Effector memory CD8-positive, alpha-beta T cell (primary cell): ENCODE measurements at places on chromosomes 6 and 20.

DNA sequence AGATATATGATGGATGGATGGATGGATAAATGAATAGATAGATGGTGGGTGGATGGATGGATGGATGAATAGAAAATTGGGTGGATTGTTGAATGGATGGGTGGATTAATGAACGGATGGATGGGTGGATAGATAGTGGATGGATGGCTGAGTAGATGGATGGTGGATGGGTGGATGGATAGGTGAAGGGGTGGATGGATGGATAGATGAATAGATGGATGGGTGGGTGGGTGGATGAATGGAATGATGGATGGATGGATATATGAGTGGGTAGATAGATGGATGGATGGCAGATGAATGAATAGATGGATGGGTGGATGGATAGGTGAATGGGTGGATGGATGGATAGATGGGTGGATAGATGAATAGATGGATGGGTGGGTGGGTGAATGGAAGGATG lies 80.7 kb upstream of the NEDD9 start:
- no peak for DNase-seq

DNA sequence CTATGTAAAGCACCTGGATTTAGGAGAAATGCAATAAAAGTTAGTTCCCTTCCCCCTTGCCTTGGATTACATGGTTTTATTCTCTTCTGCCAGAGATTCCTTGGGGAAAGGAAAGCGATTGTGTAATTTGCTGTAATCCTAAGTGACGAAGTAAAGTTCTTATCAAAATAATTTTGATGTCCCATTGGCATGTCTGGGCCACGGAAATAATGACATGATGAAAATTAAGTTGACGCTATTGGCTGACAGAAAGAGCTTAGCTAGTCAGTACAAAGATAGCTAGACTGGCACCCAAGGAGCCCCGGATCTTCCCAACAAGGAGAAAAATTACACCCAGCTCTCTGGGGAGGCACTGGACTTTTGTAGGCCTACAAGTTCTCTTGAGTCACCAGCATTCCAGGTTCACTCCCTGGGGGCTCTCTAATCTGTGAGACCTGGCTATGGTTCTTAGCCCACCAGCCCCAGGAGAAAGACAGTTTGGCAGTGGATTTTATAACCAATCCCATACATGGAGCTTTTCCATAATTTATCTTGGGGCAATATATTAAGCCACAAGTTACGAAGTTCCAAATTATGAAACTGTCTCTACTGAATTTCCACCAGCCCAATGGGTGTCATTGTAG lies 59.9 kb downstream of the FOXA2 start:
- DNase-seq: no peak

DNA sequence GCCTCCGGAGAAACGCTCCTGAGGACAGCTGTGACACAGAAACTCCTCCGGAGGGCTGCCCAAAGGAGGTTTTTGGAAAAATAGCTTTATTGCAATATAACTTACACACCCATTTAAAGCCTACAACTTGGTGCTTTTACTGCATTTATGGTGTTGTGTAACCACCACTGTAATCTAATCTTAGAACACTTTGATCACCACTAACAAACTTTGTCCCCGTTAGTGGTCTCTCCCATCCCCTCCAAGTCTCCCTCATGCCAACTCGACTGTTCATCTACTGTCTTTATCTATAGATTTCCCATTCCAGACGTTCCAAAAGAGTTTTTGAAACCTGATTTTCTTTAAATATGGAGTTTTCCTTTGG lies 62.8 kb downstream of the SYNJ2 start:
- no peak for DNase-seq

DNA sequence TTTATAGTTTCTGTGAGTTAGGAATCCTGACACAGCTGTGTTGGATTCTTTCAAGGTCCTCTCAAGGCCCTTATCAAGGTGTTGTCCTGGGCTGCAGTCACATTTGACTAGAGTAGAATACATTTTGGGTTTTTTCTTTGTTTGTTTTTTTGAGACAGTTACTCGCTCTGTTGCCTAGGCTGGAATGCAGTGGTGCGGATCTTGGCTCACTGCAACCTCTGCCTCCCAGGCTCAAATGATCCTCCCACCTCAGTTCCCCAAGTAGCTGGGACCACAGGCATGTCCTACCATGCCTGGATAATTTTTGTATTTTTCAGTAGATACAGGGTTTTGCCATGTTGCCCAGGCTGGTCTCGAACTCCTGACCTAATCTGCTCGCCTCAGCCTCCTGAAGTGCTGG lies 15.7 kb downstream of the NFYA start:
- DNase-seq: no peak
